ENCODE measurements at places on chromosomes 3 and 15. TPM values are rescaled to one million over a fixed set of nuclear protein-coding genes. Genes with fewer than 3 reads are reported as not detected.
A peak's percentile ranks its signal among the peaks of the same experiment; 100 is the strongest.

Gene FGF12
- polyA plus RNA-seq, result 3.0 TPM

DNA sequence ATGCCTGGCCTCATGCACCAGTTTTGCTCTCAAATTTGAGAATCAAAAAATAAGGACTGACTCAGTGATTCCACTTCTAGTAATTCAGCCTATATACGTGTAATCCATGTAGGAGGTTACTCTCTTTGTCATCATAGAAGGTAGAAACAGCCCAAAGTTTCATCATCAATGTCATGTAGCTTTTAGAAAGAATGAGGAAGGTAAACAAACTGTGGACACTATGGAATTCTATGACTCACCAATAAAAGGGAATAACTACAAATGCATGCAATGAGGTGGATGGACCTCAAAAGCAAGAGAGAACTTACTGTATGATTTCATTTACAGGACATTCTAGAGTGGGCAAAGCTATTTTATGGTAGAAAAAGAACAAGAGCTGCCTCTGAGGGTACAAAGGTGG, 93.2 kb upstream of the LRIG1 start:
- no peaks in the 10 kb centered on the region for H3K4me1 ChIP-seq
- no peaks in the 10 kb centered on the region for H3K27me3 ChIP-seq
- H3K36me3 ChIP-seq, result no peaks in the 10 kb centered on the region
- no peak overlapping the region for H3K4me3 ChIP-seq

DNA sequence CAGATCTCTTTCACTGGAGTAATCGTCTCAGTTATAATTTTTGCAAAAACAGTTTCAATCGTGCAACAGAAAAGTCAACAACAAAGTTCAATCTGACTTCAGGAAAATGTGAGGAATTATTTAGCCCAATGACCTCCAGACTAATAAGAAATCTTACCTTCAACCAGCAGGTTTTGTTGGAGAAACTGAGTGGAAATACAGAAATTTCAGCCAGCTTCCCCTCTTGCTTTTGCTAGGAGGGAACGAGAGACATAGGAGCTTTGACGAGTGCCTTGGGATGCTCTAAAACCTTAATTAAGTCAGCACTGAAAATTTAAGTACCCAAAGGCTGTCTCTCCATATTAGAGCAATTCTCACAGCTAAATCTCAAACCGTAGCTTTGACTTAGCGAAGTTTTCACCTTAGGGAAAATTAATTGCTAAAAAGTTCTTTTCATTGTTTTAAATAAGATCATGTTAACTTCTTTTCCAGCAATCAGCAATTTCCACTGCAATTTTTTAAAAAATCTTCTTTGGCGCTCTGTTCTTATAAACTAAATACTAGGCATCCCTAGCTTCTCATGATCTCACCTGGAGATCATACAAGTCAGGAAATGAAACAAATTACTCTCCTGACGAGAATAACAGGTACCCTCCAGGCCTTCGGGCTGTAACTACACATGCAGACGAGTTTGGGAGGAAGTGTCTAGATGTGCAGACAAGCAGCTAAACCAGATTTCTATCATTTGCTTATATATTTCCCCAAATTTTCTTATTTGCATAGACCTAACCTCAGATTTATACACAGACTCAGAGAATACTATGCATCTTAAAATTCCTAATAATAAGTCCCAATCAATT, 250.2 kb downstream of the FAM43A start:
- H3K36me3 ChIP-seq, result no peaks in the 10 kb centered on the region
- DNase-seq, result peak; percentile 1
- no peak overlapping the region for H3K27ac ChIP-seq
- no peaks in the 10 kb centered on the region for H3K4me1 ChIP-seq

- no peaks in the 10 kb centered on the region for H3K36me3 ChIP-seq
- no peak for DNase-seq
- H3K4me1 ChIP-seq, result peaks cover 12% of the 10 kb centered on the region
- no peaks in the 10 kb centered on the region for H3K27me3 ChIP-seq
- no peak overlapping the region for H3K4me3 ChIP-seq
- H3K27ac ChIP-seq, result no peak overlapping the region
These were observed 6.4 kb downstream of the UBP1 start for GRCh38 chr3:33433843-33434242.

- no peaks in the 10 kb centered on the region for H3K27me3 ChIP-seq
- DNase-seq, result no peak
- H3K27ac ChIP-seq, result no peak overlapping the region
- H3K4me1 ChIP-seq, result no peaks in the 10 kb centered on the region
- no peaks in the 10 kb centered on the region for H3K36me3 ChIP-seq
- H3K4me3 ChIP-seq, result no peak overlapping the region
These were observed 27.6 kb downstream of the CHST14 start for GRCh38 chr15:40498418-40498817.

GRCh38 chr3:95389725-95390313, 1327.0 kb downstream of the NSUN3 start:
- no peaks in the 10 kb centered on the region for H3K27me3 ChIP-seq
- H3K27ac ChIP-seq, result no peak overlapping the region
- H3K4me1 ChIP-seq, result no peaks in the 10 kb centered on the region
- no peak for DNase-seq
